Endodermal cell (in vitro differentiated cells): ENCODE measurements at places on chromosomes 6 and 20. TPM values are rescaled to one million over a fixed set of nuclear protein-coding genes. Genes with fewer than 3 reads are reported as not detected.
A peak's percentile ranks its signal among the peaks of the same experiment; 100 is the strongest.

- H3K36me3 ChIP-seq: peaks cover 46% of the 10 kb centered on the region
- no peaks in the 10 kb centered on the region for H3K4me1 ChIP-seq
- no peak overlapping the region for H3K27ac ChIP-seq
- H3K4me3 ChIP-seq: no peak overlapping the region
- DNase-seq: peak; percentile 78
Observed at GRCh38 chr6:21935561-21936028, 342.0 kb downstream of the SOX4 start.

The SIGLEC1 gene
- not detected in 3 replicates for total RNA-seq

DNA sequence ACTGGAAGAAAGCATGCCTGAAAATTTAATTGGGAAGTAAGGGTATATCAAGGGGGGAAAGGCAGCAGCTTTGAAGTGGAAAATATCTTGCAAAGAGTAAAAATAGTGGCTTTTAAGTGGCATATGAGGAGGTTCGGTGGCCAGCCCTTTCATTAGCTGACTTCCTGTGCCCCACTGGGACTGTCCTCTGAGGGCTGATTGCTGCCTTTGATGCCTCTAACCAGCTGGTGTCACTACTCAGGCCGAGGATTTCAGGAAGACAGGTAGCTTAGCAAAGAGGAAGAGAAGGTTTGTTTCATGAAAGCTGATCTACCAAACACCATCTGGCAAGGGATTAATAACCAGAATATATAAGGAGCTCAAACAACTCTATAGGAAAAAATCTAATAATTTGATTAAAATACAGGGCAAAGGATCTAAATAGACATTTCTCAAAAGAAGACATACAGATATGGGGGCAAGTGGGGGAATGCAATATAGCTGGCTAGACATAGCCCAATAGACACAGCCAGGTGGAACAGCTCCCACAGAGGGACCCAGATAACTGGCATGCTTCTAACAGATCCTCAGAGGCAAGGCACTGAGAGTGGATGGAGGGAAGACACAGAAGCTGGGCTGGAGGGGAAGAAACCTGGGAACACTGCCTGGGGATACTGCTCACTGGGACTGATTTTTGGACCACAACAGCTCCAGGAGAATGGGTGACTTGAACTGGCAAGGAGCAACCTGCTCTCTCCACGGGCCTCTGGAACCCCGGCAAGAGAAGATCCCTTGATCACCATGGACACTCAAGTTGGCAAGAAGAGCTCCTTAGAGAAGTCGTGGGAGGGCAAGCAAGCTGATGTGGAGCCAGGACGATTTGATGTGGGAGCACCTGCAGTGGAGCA is 33.2 kb downstream of the CCN2 start:
- no peaks in the 10 kb centered on the region for H3K4me1 ChIP-seq
- peak; percentile 56 for DNase-seq
- no peak overlapping the region for H3K27ac ChIP-seq
- H3K4me3 ChIP-seq: no peak overlapping the region
- H3K36me3 ChIP-seq: no peaks in the 10 kb centered on the region
- H3K27me3 ChIP-seq: no peaks in the 10 kb centered on the region

The NRN1 gene
- total RNA-seq: 0.57 and 0.68 TPM in 2 replicates

The PRSS35 gene
- total RNA-seq: 2.0 and 2.1 TPM in 2 replicates

The TMEM181 gene
- 20.5 and 21.8 TPM in 2 replicates for total RNA-seq

GRCh38 chr6:42787063-42787472 is 5.2 kb downstream of the BICRAL start:
- peak overlapping the region; percentile 98 for H3K4me3 ChIP-seq
- peaks cover 3% of the 10 kb centered on the region for H3K4me1 ChIP-seq
- DNase-seq: no peak
- H3K36me3 ChIP-seq: no peaks in the 10 kb centered on the region
- H3K27me3 ChIP-seq: no peaks in the 10 kb centered on the region
- H3K27ac ChIP-seq: no peak overlapping the region

DNA sequence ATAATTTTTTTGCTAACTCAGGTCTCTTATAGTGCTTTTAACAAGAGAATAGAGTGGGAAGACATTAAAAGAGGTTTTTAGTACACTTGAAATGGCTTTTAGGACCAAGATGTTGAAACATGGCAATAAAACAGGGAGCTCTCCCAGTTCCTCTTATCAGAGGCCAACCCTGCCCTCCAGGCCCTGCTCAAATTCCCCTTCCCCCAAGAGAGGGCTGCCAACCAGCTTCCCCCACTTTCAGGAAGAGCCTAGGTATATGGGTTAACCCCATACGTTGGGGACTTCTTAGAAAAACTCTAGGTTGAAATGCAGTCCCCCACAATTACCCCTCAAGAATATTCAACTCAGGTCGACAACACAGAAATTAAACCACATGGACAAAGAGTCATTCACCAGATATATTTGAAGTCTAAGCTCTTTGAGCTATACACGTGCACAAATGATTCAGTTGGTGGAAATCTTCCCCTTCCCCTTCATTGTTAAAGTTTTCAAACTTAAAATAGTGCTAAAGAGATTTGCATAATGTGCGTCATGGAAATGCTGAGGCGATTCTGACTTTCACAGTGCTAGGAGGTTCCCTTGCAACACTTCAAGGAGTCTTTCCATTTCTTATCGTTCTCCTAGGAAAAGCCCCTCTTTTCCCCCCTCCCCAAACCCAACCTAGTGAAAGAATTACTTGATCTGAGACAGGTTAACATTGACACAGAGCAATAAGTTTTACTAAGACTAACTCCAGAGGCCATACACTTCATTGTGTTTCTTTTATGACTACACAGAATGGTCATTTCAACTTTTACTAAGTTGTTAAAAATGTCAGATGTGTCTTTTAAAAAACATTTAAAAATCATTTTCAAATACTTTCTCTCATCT is 49.8 kb upstream of the ENPP5 start:
- DNase-seq: no peak
- H3K4me1 ChIP-seq: peaks cover 2% of the 10 kb centered on the region
- H3K27me3 ChIP-seq: no peaks in the 10 kb centered on the region
